ENCODE measurements at places on chromosomes 1 and 21.
A peak's percentile ranks its signal among the peaks of the same experiment; 100 is the strongest.

- DNase-seq: peak; percentile 54
Measured at GRCh38 chr1:206782448-206782847, 10.2 kb upstream of the IL10 start.

- no peak for DNase-seq
Measured at GRCh38 chr21:16424331-16424751, 694.6 kb downstream of the USP25 start.

GRCh38 chr1:156149374-156150332 is 3.7 kb upstream of the SEMA4A start:
- DNase-seq: no peak

DNA sequence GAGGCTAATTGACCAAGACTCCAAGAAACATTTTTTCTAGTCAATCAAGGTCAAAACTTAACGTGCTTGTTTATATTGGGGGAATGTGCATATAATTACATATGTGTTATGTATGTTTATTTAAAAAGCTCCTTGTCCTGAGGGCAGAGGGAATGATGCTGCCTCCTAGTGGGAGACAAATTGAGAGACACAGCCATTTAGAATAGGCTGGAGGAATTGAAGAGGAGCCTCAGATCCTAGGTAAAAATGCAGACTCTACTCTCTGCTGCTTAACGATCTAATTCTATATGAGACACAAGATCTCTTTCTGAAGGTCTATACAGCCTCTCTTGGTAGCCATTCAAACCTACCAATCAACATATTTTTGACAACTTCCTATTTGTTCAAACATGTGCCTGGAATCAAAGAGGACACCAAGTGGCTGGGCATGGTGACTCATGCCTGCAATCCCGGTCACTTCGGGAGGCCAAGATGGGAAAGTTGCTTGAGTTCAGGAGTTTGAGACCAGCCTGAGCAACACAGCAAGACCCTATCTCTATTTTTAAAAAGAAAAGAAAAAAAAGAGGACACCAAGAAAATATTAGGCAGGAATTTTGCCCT is 136.6 kb upstream of the ZNF648 start:
- no peak for DNase-seq

DNA sequence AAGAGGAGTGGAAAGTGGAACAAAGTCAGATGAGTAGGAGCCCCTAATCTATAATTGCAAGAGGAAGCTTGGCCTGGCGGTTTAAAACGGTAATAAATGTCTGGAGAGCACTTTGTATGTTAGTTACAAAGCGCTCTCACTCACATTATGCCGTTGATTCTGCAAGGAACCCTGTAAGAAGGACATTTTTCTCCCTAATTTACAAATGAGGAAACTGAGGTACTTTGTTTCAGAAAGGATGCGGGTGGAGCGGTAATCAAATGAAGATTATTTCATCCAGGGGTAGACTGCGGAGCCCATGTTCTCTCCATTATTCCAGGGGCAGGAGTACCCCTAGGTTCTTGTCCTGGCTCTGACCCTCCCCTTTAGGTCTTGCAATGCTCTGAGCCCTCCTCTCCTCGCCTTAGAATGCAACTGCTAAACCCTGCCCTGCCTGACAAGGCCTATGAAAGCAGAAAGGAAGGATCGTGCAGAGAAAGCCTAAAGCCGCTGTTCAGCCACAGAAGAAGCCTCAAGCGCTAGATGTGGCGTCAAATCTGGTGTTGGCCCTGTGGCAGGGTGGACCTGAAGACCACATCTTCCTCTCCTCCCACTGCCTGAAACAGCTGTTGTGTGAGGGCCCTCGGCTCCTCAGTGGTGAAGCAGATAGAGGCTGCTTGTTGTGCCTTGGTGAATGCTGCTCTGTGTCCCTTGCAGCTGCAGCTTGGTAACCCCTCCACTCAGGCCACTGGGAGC is 588 bp upstream of the PACC1 start:
- no peak for DNase-seq

DNA sequence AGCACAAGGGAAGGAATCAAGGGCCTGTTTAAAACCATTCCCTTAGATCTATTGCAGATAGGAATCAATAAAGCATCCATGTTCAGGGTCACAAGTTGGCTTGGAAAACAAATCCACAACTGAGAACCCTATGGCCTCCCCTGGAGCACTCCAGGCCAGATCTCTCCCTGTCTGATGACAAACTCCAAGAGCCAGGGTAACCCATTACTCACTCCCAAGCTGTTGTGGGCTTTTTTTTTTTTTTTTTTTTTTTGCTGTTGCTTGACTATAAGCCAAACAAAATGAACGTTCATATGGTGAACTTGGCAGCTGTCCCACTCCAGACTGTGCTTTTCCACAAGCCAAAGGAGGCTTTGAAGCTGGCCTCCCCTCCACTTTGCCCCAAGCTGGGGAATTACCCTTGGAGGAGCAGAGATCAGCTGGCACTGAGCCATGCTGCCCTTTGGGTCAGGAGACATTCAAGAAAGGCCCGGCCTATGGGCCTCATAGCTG is 35.7 kb upstream of the VAV3 start:
- no peak for DNase-seq

DNA sequence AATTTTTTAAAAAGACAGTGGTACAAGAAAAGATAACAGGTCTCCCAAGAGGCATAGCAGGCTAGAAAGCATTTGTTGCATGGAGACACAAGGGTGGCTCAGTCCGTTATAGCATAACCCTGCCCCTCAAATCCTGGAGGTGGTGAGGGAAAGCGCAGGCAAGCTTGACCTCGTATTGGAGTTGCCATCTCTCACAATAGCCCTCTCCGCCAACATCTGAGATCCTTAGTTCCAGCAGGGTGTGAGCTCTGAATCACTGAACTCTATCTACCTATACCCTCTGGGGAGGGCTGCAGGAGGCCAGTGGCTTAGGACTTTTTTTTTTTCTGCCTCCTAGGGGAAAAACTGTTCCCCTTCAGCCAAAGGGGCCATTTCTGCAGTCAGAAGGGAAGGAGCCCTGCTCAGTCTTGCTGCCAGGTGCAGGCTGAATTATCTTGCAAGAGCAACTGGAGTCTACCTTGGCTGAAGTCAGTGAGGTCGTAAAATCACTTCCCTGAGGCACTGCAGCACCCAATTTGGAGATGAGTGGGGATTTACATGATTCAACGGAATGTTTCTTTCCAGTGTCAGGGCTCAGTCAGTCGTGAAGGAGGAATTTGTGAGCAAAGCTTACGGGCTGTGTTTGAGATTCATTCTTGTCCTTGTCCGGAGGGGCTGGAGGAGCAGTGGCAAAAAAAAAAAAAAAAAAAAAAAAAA is 17.2 kb upstream of the C8A start:
- no peak for DNase-seq

- no peak for DNase-seq
Measured at GRCh38 chr21:36563341-36563926, 83.5 kb upstream of the CLDN14 start.

- no peak for DNase-seq
Measured at GRCh38 chr21:38794978-38795377, 10.8 kb upstream of the ETS2 start.

GRCh38 chr1:48767975-48768510 is 8.6 kb downstream of the BEND5 start:
- no peak for DNase-seq

GRCh38 chr1:58401991-58402390 is 144.5 kb downstream of the OMA1 start:
- no peak for DNase-seq

GRCh38 chr1:38274974-38275373 is 228.4 kb upstream of the POU3F1 start:
- no peak for DNase-seq

DNA sequence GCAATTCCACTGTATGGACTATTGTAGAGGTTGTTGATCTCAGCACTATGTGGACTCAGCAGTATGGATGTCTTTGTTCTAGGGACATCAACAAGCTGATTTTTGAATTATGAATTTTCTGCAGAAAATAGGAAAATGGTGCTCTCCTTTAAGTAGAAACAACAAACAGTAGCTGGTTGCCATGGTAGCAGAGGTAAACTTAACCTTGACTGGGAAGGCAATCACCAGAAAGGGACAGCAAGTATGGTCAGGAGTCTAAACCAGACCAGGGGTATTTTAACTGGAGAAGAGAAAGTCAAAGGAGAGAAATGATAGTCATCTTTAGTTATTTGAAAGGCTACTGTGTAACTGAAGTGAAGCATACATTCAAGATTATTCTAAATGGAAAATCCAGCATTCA is 22.3 kb downstream of the WLS start:
- DNase-seq: no peak

- DNase-seq: no peak
Measured at GRCh38 chr21:36068748-36069398, 951 bp upstream of the CBR1 start.

GRCh38 chr1:220880726-220881506 is 1.7 kb downstream of the HLX start:
- no peak for DNase-seq

- DNase-seq: no peak
Measured at GRCh38 chr1:109787845-109788601, 24.3 kb upstream of the EPS8L3 start.

DNA sequence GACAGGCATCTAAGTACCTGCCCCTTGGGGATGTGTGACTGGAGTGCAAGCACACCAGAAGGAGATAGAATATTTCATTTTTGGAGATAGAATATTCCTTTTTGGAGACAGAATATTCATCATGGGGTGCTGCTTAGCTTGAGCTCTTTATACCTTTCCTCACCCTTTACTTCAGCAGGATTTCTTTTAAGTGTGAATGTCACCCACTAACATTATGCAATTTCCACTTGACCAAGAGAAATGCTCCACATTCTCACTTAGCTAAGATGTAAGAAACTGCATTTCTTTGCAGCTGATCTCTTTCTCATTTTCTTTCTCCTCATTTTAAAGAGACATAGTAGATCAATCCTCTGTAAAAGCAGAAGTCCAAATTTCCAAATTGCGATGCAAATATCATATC is 436.7 kb downstream of the NCAM2 start:
- no peak for DNase-seq

- no peak for DNase-seq
Measured at GRCh38 chr1:8026976-8027747, 1.1 kb upstream of the ERRFI1 start.

DNA sequence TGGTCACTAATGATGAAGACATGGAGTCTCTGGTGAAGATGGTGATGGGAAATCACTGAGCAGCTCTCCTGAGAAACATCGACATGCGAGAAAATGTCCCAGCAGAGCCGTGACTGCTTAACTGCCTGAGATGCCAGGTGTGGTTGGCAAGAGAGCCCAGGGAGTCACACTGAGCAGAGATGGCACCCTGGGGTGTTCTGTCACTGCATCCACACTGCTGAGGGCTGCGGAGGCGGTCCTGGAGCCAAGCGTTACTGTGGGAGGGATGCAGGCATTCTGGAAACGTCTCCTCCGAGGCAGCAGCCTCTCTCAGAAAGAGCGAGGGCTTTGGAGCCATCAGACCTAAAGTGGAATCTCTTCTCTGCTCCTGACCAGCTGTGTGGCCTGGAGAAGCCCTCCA is 57.2 kb downstream of the EPHB2 start:
- DNase-seq: no peak

GRCh38 chr1:118247593-118247992 is 62.6 kb upstream of the SPAG17 start:
- DNase-seq: no peak

DNA sequence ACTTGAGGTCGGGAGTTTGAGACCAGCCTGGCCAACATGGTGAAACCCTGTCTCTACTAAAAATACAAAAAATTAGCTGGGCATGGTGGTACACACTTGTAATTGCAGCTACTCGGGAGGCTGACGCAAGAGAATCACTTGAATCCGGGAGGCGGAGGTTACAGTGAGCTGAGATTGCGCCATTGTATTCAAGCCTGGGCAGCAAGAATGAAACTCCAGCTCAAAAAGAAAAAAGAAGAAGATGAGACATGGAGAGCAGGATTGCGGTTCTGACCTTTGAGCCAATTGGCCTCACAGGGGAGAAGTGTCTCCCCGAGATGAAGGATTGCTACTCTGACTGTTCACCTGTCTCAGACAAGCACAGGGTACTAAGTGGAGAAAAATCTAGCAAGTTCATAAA is 6.6 kb downstream of the SCCPDH start:
- DNase-seq: no peak

DNA sequence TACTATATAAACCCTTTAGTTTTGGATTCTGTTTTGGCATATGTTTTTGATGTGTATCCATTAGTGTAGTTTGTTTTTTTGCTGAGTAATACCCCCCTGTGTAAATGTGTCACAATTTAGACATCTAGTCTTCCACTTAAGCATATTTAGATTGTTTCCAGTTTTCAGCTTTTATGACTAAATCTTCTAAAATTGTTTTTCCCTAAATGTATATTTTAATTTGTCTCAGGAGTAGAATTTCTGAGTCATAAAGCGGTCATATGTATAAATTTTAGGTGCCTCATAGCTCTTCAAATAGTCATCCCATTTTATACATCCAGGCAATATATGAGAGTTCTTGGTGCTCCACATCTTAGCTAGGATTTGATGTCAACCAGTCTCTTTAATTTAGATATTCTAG is 1348.0 kb downstream of the MRPL39 start:
- DNase-seq: no peak

GRCh38 chr1:230867101-230867902 is 1.0 kb downstream of the C1orf198 start:
- no peak for DNase-seq

DNA sequence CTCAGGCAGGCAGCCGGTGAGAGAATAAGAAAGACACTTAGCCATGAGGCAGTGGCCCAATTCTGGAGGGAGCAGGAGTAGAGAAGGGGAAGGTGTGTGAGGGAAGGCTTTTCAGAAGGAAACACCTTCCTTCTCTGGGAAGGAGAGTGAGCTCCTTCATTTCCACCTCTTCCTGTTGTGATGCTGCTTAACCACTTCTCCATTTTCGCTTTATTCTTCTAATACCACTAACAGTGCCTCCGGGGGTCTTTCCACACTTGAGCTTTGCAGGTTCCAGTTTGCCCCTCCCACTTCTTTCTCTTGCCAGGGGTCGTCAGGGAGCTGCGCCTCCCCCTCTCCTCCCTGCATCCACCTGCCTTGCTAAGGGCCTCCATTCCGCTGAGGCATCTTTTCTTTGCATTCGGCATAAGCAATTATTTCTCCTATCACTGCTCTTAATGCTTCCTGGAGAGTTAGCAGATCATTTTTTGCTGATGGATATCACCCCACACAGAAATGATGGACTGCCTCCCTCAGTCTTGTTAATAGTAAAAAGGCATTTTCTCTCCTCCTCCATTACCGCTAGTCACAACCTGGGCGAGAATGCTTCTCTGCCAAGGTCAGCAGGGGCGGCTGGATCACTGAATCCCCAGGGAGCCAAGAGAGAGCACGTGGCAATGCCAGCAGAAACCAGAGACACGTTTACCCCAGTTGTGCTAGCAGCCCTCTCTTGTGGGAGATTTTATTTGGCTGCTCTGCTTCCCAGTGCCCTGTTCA is 74.8 kb downstream of the ELAVL4 start:
- no peak for DNase-seq

- DNase-seq: no peak
Measured at GRCh38 chr1:43220905-43221778, 48.6 kb upstream of the TMEM125 start.

Measured in stimulated activated naive CD8-positive, alpha-beta T cell treated with anti-CD3 and anti-CD28 coated beads, Interleukin-15, amount 100 ng/mL, for 72 hours (primary cell).